ENCODE measurements at places on chromosomes 2 and 18.

DNA sequence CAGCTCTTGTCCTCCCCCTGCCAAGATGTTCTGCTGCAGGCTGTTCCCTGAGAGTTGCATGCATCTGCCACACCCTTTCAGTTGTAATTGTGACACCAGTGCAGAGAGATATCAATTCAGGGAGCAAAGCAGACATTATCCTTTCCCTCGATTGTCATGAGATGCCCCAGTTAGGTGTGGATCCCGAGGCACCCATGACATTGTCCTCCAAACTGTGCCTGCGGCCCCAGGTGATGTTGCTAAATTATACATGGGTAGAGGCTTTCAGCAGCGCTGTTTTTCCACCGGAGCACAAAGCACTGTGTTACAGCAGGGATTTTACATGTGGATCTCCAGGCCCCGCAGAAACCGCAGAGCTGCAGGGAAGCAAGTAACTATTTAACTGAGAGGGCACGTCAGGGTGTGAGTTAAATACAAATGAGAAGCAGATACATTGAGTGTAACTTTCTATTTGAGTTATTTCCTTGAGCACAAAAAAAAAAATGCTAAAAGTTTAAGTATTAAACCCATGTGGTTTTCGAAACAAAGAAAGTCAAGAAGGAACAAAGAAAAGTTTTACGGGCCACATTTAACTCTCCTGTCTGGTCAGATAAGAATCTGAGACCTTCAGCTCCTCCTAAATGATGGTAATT is 90.3 kb upstream of the BCL2L11 start:
- no peak for DNase-seq

DNA sequence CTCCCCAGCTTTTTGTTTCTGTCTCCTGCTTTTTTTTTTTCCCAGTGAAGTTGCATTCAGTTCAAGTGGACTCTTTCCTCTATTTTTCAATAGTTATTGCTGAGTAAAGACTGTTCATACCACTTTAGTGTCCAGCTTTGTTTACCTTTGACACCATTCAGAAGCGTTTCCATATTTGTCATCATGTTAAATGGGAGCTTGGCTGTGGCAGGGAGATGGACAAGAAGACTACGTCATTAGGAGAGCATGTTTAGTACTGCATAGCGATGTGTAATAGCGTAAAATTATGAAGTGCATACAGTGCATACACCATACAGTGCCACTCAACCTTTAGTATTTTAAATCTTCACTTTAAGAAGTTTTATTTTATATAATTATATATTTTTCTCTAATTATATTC is 655.9 kb downstream of the DCC start:
- no peak for DNase-seq

DNA sequence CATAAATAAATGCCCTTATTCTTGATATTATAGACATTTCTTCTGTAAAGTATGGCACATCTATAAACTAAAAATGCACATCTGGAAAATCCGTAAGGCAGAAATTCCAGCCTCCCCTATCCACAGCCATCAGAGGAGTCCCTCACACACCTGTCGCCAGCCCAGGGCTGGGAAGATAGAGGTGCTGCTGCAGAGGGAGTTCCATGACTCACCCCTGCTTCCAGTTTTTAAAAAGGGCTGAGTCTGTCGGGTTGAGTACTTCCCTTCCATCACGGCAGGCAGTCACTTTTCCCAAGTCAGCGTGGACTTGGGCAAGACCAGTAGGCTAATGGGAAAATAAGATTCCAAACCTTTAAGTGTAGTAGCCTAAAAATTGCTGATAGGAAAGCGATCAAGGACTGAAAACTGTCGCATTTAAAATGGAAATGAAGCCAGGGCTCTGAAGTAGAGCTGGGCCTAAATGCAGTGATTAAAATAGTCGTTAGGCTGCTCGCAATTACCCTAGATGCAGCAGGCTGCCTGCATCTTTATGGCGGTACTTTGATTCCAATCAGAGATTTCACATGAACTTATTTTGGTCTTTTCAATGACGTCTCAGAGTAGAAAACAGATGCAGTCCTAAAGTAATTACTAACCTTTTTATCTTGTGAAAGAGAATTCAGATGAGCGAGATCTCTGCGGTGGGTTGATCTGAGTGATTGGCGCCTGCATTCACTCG is 280.5 kb downstream of the AGAP1 start:
- DNase-seq = no peak

DNA sequence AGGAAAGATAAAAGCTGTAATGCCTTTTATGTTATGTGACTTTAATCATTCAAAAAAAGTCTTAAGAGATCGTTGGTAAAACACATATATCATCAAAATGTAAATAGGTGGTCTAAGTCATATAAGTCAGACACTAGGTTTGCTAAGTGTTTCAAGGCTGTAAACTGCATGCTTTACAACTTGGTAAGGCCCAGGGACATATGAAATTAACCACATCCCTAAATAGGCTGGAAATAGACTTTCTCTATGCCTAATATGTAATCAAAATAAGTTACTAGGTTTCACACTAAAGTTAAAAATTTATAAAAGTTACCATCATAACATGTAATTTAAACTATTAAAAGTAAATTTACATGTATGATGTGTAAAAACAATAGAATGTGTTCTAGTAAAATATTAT is 946.3 kb upstream of the LRATD1 start:
- DNase-seq = no peak

- no peak for DNase-seq
Measured at GRCh38 chr2:101517758-101518271, 42.9 kb upstream of the RFX8 start.

GRCh38 chr18:57754577-57755338 is 48.4 kb downstream of the ATP8B1 start:
- DNase-seq = no peak

DNA sequence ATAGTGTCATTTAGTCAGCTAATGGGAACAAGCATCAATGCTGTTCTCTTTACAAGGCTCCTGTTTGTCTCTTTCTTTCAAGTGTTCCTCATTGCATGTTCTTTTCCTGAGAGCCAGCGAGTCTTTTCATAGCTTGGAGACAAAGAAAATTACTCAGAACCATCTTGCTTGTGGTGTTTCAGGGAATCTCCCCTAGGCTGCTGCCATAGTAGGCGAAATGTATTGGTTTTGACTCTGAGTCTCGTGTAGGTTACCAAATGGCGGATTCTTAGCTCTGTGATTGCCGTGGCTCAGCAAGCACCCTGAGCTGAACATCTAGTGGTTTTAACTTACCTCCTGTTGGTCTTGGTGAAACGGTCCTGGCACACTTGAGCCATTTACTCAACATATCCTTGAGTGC is 68.7 kb downstream of the RHBDD1 start:
- peak; percentile 43 for DNase-seq
